B cell (primary cell): ENCODE measurements at places on chromosomes 4 and X. TPM values are rescaled to one million over a fixed set of nuclear protein-coding genes. Genes with fewer than 3 reads are reported as not detected.

The RASGEF1B gene
- 130 and 141 TPM in 2 replicates for total RNA-seq

The DMRTC1 gene
- total RNA-seq: 0.34 and 0.66 TPM in 2 replicates

The MYL5 gene
- total RNA-seq: 36.3 and 38.3 TPM in 2 replicates

- DNase-seq: no peak
Observed at GRCh38 chr4:15005474-15006115, 3.3 kb downstream of the CPEB2 start.
